Fibroblast of mammary gland (primary cell): ENCODE measurements at places on chromosomes 7 and 10.

GRCh38 chr10:16367621-16368292, 69.1 kb upstream of the PTER start:
- DNase-seq = no peak

- no peak for DNase-seq
Measured at GRCh38 chr7:131602994-131603372, 46.6 kb upstream of the PODXL start.

GRCh38 chr7:74655768-74656440, 1.6 kb upstream of the GTF2I start:
- no peak for DNase-seq

GRCh38 chr7:81611040-81611439, 158.8 kb downstream of the HGF start:
- DNase-seq = no peak

DNA sequence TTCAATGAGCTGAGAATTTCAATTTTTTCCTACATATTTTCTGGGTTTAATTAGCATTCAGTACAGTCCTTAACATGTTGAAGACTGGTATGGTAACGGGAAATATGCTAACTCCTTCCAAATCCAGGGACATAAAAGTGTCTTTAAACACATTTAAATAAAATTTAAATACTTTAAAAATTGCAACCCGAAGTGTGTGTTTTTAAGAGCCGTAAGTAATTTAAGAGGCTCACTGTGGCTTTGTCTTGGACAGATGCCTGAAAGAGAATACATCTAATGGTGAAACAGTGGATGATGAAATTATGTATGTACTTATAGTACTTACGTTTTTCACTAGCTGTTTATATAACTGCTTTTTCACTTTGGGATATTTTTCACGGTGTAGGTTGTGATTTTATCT, 687.3 kb upstream of the CELF2 start:
- no peak for DNase-seq

- DNase-seq = no peak
Measured at GRCh38 chr10:52677086-52677485, 95.5 kb downstream of the MBL2 start.

DNA sequence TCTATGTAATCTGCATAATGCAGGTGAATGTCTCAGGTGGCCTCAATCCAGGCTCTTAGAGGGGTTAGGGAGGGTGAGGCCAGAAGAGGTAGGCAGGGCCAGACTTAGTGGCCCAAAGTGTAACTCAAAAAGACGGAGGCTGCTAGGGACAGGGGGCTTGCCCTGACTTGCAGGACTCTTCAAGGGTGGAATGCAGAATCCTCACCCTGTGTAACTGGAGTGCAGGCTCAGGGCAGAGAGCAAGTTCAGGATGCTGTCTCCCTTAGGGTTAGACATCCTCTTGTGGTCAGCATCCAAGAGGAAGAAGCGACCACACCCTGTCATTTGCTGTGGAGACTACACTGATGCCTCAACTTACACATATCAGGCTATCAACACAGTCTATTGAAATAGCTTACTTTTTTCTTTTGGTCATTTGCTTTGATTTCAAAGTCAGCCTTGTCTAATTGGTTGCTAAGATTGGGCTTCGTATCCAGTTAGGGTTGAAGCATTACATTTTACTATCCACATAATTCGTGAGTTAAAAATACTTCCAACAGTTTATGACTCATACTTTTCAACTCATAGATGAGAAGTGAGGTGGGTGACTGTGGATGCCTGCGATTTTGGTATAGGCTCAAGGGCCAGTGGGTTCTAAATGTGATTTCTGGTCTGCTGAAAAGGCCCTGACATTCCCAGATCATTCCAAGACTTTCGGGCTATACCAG, 563.6 kb downstream of the SUGCT start:
- no peak for DNase-seq

DNA sequence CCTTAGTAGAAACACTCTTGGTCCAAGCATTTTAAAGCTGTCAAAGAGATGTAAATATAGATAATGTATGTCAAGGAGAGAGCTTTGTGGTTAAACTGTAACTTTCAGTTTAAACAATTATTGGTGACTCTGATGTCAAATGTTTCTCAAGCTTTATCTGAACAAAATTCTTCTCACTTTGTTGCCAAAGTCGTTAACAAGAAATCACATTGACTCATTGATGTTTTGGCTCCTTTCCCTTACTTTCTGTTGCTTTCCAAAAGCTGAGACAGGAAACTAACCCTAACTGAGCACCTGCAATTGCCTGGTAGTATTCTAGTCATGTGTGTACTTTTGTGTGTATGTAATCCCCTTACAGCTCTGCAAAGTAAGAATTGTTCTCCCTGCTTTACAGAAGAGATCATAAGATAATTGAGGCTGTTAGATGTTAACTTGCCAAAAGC, 108.5 kb downstream of the CFTR start:
- DNase-seq = peak; percentile 49

- DNase-seq = peak; percentile 63
Measured at GRCh38 chr10:94066411-94066810, 72.7 kb downstream of the PLCE1 start.

- peak; percentile 74 for DNase-seq
Measured at GRCh38 chr10:29328983-29329382, 40.1 kb downstream of the LYZL1 start.

- DNase-seq = peak; percentile 42
Measured at GRCh38 chr10:126153711-126154628, 234.3 kb downstream of the ADAM12 start.

DNA sequence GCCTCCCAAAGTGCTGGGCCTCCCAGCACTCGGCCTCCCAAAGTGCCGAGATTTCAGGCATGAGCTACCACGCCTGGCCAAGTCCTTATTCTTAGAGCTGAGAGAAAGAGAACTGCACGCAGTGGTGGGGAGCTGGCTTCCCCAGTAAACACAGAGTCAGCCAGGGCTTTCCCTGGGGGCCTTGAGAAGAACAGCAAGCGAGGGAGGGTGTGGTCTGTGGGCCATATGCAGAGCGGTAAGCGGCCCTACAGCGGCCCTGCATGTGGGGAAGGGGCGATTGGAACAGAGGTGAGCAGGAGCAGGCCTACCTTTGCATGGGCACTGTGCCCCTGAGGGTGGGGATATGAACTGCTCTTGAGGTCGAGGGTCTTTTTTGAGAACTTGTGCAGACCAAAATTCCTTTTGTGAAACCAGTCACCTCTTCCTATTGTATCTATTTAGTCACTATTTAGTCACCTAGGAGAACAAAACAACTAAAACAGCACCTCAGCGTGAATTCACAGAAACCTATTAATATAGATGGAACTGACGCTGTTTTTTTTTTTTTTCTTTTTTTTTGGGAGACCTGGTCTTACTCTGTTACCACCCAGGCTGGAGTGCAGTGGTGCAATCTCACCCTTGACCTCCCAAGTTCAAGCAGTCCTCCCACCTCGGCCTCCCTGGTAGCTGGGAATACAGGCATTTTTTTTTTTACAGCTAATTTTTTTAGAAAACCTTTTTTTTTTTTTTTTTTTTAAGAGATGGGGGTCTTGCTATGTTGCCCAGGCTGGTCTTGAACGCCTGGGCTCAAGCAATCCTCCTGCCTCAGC, 36.9 kb upstream of the SH2D4B start:
- DNase-seq = peak; percentile 83

DNA sequence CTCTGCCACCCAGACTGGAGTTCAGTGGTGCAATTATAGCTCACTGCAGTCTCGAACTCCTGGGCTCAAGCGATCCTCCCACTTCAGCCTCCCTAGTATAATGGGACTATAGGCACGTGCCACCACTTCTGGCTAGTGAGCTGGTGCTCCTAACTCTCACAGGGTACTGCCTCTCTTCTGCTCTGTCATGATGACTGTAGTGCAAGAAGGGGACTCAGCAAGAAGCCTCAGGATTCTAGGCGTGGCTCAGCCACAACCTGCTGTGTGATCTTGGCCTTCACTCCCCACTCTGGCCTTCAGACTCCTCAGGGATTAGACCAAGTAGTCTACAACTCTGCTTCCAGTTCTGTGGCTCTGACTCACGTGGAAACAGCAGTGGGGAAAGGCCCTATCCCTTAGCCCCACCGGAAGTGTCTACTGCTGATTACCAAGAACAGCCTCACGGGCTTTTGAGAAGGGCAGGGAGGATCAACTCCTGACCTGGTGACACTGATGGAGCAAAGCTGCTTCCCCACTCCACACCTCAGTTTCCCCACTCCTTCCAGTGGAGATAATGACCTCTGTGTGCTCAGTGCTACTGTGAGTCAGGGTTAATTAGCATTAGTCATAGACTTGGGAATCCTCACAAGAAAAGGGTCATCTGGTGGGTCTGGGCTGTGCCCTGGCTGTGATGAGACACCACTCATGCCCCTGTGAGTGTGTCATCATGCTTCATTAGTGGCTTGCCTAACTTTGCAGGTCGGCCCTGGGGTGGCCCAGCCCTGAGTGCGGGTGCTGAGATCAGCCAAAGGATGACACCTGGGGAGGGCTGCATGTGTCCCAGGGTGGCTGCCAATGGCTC, 41.1 kb downstream of the ZC3HC1 start:
- DNase-seq = peak; percentile 97
